ENCODE measurements at places on chromosomes 7 and 10. TPM values are rescaled to one million over a fixed set of nuclear protein-coding genes. Genes with fewer than 3 reads are reported as not detected.

CDHR1 gene
- 4.3 TPM for total RNA-seq

GRCh38 chr10:8588135-8588534 is 533.6 kb downstream of the GATA3 start:
- DNase-seq: no peak

ZNF862 gene
- 10.0 TPM for total RNA-seq

- DNase-seq: no peak
Measured at GRCh38 chr7:91416155-91416865, 152.1 kb downstream of the FZD1 start.

PILRA gene
- total RNA-seq: 0.68 TPM

DNA sequence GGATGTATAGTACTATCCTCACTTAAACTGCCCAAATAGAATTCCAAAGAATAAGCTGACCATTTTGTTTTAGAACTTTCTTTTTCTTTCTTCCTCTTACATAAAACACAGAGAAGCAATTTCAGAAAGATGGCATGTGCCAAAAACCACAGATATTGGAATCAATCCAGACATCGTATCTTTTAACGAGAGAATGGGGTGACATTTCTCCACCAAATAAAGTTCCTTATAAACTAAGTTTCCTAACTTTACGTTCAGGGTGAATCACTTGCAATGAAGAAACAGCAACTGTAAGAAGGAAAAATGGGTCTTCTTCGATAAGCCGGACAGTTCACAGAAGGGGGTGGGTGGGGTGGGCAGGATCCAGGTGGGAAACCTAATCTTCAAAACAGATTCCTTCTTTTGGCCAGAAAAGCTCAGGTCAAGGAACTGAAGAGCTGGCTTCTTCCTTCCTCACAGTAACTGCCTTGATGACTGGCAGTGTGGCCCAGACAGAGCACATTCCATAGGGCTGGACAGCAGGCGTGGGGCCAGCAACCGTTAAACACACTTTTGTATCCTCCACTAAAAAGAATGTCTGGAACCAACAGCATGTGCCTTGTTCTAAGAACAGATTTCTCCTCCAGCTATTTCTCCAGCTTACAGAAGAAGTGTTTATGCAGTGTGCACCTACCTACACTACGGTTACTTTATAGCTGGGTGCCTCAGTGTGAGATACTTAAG is 31.5 kb downstream of the CREB3L2 start:
- DNase-seq: no peak

GRCh38 chr7:150958062-150958552 is 20.0 kb downstream of the KCNH2 start:
- DNase-seq: no peak

DNA sequence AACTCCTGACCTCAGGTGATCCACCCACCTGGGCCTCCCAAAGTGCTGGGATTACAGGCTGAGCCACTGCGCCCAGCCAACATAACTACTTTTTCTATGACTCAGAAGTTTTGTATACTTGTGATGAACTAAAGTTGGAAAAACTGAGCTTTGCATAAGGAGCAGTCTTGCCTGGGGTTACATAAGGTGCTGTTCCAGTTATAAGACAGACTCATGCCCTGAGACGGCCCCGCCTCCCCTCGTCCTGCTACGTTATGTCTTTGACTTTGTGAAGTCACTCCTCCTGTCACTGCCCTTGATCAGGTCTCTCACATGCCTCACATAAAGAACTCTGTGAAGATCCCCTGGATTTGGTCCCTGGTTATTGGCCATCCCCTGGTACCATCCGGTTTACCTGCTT is 40.4 kb upstream of the OPN4 start:
- no peak for DNase-seq
